Dermis microvascular lymphatic vessel endothelial cell (primary cell): ENCODE measurements at places on chromosomes 5 and 9. TPM values are rescaled to one million over a fixed set of nuclear protein-coding genes. Genes with fewer than 3 reads are reported as not detected.

- DNase-seq: no peak
These were observed 236.6 kb upstream of the RASEF start for GRCh38 chr9:83299571-83299970.

GRCh38 chr9:108413809-108414208, 442.0 kb downstream of the ACTL7B start:
- no peak for DNase-seq

DNA sequence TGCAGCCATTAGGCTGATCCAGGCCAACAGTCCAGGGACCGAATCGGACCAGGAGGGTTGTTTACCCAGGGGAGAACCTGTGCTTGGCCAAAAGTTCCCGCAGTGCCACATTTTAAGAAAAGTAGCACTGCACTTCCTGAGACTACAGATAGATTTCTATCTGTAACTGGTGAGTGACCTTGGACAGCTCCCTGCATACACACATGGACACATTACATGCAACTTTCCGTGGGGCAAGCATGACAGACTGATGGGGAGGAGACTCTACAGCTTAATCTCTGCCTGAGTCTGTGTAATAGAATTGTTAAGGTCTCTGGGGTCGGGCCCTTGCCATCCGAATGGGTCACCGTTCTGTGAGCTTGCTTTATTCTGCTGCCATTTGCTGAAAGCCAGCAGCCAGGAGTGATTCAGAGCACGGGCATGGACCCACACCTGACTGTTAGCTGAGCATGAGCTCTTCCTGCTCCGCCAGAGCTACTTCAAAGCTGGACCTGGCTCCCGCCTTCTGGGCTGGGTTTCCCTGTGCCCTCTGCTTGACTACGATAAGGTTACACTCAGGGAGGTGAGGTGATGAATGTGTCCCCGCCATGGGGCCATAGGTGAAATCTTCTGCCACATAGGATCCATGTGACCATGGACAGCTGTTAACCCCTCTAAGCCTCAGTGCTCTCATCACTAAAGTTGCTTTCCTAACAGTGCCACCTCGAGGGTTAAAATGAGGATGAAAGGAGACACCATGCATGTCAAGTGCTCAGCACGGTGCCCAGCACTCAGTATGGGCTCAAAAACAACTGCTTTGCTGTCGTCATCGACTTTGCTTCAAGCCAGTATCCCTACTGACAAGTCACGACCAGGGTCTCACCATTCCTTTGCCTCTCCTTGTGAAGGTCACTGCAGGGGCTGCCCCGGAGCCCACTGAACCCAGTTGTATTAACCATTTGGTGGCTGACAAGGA, 200.0 kb downstream of the MELK start:
- peak; percentile 32 for DNase-seq

GRCh38 chr9:79928661-79929223, 357.0 kb downstream of the TLE4 start:
- DNase-seq: no peak

GRCh38 chr5:12013351-12013750, 109.1 kb upstream of the CTNND2 start:
- DNase-seq: no peak

- no peak for DNase-seq
These were observed 208.5 kb downstream of the TMEM161B start for GRCh38 chr5:88060194-88060593.

DNA sequence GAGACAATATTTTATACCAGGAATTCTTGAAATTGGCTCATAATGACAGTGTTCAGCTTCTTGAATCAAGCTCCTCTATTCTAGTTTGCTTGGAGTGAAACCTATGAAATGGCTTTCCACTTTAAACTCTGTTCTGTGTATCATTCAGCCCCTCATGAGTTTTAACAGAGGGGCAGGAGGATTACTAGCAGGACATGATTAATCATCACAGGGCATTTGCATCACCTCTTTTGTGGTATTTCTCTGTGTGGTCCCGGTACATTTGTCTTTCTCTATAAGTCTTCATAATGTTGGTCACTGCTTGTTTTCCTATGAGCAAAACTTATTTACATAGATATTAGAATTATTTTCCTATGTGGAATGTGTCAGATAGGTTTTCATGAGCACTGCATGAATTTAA, 21.2 kb downstream of the CAST start:
- no peak for DNase-seq

GRCh38 chr9:115202181-115202580, 84.2 kb upstream of the TNC start:
- DNase-seq: no peak

GRCh38 chr5:56366986-56367385, 133.9 kb upstream of the ANKRD55 start:
- DNase-seq: no peak

- DNase-seq: peak; percentile 43
These were observed 22.4 kb downstream of the CXXC5 start for GRCh38 chr5:139670369-139671095.

EGFLAM gene
- total RNA-seq: 0.13 and 0.25 TPM in 2 replicates

CMYA5 gene
- under 0.01 TPM in 2 replicates for total RNA-seq

SHISAL2B gene
- not detected in 2 replicates for total RNA-seq
